ENCODE measurements at places on chromosomes 11 and 22.

- DNase-seq = no peak
These were observed 263.6 kb downstream of the CTTN start for GRCh38 chr11:70661761-70662501.

DNA sequence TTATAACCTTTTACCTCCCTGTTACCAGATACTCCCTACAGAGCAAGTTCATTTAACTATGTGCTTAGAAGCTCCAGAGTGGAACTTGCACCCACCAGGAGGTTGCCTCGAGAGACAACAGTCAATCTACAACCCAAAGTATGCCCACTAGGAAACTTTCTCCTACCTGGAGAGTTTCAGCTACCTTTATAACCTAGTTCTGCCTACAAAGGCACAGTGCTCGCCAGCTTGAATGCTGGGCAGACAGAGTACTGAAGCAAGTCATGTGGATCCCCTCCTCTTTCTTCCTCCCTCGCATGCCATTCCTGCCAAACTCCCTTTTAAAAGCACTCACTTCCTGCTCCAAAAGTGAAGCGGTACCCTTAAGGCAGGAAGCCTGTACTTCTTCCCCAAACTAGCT is 258.9 kb downstream of the SWAP70 start:
- DNase-seq = no peak

DNA sequence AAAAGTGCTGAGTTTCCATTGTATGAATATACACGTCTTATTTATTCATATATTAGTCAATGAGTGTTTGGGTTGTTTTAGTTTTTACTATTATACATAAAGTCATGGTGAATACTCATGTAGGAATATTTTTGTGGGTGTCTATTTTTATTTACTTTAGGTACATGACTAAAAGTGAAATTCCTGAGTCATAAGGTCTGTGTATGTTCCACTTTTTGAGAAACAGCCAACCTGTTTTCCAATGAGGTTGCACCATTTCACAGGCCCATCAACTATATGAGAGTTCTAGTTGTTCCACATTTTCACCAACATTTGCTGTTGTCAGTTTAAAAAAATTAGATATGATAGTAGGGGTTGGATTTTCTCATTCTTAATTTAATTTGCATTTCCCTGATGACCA is 6.6 kb upstream of the OR6X1 start:
- no peak for DNase-seq

- no peak for DNase-seq
These were observed 76.9 kb downstream of the DKK3 start for GRCh38 chr11:11931461-11932055.

DNA sequence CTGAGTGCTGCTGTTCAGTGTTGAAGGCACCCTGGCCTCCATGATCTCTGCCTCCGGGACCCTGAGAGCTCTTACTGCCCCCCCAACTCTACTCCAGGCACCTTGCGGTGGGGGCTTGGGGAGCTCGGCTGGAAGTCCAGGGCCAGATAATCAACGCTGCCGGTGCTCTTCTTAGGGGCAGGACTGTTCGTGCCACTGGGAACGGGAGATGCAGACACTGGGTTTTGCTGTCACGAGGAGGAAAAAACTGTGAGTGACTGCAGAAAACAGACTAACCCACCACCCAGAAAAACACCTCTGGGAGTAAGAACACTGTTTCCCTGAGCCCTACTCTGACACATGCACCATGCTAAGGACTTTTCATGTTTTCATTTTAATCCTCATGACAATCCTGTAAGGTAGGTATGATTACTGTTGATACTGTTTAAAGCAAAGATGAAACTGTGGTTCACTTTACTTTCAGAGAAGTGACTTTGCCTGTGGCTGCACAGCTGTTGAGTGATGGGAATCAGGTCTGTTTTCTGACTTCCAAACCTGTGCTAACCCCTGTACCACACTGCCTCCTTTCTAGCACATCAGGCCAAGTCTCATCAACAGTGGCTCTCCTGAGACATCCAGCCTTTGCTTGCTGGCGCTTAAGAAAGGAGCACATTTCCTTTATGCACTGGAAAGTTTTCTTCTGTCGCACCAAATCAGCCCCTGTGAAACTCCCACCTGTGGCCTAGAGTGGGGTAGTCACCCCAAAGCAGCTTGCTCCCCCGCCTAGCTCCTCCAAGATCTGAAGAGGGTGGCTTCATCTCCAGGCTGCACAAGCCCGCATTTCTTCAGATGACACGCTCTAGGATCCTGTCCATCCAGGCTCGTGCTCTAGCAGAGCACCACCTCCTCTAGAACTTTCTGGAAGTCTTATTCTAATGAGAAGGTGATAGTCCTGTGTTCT is 31.8 kb downstream of the USP35 start:
- no peak for DNase-seq

DNA sequence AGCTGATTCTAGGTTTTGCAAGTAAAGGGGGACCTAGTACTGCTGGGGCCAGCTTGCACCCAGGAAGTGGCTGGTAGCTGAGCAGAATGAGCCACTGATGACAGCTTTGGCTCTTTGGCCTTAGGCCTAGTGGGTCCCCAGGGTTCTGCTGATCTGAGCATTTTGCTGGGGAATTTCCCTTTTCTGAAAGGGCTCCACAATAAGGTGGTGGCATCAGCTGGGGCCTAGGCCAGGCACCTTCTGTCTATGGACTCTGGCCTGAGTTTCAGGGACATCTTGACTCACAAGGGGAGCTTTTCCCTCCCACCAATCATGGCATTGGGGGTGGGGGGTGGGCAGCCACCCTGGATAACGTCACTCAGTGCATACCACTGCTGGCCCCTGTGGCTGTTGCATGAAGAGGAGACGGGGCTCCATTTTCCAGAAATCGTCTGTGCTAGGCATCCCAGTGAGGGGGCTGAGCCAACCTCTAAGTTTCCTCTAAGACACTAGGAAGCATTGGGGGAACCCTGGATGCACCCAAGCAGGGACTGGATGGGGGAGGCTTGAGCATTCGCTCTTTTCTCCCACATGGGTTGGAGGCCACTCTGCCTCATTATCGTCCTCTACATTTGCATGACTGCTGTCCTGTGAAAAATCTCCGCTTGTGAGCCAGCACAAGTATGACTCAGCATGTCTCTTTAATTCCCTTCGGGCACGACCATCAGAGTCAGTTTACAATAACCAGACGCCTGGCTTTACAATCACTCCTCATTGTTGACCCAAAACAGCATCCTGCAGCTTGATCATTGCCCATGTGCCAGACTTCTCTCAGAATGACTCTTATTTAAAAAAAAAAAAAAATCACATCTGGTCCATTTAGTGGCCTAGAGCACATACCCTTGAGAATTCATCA is 145.0 kb upstream of the THY1 start:
- no peak for DNase-seq

DNA sequence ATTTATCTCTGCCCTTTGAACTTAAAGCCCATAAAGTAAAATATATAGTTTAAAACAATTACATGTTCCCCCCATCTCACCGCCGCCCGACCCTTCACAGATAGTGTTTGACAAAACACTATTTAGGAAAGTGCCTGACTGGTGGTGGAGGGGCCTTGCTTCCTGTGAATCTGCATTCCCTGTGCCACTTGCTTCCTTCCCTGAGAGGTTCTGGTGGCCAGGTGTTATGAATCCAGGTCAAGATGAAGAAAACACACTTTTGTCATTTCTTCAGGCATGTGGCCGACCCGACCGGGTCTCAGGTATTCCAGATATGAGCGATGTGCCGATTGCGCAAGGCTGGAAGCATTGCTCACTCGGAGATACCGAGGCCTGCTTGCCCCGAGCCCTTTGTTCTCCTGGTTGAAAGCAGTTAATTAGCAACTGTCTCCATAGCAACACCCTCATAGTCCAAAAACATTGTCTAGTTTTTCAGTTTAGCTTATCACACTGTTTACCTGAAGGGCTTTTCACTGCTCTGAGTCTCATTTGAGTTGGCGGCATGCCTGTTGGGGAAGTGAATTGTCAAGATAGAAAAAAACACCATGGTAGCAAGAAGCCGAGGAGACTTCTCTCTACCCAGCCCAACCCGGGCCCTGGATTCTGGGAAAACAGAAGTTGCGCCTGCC is 128.3 kb downstream of the TEAD1 start:
- no peak for DNase-seq
